ENCODE measurements at places on chromosomes 4 and X. TPM values are rescaled to one million over a fixed set of nuclear protein-coding genes. Genes with fewer than 3 reads are reported as not detected.

DNA sequence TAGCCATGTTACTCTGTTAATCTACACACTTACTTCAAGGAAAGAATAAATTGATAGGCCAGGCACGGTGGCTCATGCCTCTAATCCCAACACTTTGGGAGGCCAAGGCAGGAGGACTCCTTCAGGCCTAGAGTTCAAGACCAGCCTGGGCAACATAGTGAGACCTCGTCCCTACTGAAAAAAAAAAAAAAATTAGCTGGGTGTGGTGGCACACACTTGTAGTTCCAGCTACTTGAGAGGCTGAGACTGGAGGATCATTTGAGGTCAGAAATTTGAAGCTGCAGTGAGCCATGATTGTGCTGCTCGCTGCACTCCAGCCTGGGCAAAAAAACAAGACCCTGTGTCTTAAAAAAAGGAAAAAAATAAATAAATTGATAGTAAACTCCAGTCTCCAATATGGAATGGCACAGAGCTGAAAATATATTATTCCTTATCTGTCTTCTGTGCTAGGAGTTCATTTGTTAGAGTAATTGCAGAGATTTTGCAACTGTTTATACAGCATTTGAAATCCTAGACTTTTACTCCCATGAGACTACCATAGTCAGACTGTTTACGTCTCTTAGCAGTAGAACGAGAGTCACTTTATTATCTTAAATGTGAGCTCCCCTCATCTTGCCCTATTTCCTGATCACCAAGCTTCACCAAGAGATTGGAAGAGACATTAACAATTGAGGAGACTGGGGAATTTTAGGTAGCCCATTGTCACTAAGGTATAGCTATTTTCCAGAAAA, 18.8 kb upstream of the TMEM131L start:
- H3K27me3 ChIP-seq, result no peaks in the 10 kb centered on the region
- no peak for DNase-seq
- H3K4me3 ChIP-seq, result no peak overlapping the region
- H3K4me1 ChIP-seq, result peaks cover 21% of the 10 kb centered on the region

DNA sequence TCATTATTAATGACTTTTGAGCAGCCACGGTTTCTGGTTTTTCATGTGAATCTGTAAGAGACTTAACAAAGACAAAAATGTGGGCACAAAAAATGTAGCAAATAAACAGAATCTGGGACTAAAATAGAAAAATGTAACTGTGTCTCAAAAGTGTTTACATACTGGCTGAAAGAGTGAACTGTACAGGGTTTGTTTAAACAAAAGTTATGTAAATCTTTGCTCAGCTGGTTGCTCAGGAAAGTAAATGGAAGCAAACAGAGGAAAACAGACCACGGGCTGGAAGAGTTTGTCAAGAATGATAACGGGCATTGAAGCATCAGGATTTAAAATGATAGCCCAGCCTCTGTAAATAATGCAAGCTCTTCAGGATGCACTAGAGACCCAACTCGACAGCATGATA, 921.8 kb upstream of the FTHL17 start:
- no peaks in the 10 kb centered on the region for H3K27me3 ChIP-seq
- no peaks in the 10 kb centered on the region for H3K4me1 ChIP-seq
- no peak overlapping the region for H3K27ac ChIP-seq
- no peak overlapping the region for H3K4me3 ChIP-seq
- no peaks in the 10 kb centered on the region for H3K36me3 ChIP-seq

GRCh38 chrX:50054147-50054546, 131.8 kb downstream of the CLCN5 start:
- H3K4me1 ChIP-seq, result no peaks in the 10 kb centered on the region
- H3K4me3 ChIP-seq, result no peak overlapping the region
- no peaks in the 10 kb centered on the region for H3K36me3 ChIP-seq

GRCh38 chrX:9355739-9356138, 109.1 kb upstream of the TBL1X start:
- no peak overlapping the region for H3K27ac ChIP-seq
- H3K27me3 ChIP-seq, result no peaks in the 10 kb centered on the region
- H3K4me1 ChIP-seq, result no peaks in the 10 kb centered on the region
- H3K4me3 ChIP-seq, result no peak overlapping the region
- DNase-seq, result no peak

DCX gene
- total RNA-seq, result not detected

SLC49A3 gene
- total RNA-seq, result 5.8 TPM

HCCS gene
- 10.9 TPM for total RNA-seq

PLP1 gene
- total RNA-seq, result 0.88 TPM

GRCh38 chr4:112141366-112142138, 3.7 kb upstream of the FAM241A start:
- no peaks in the 10 kb centered on the region for H3K36me3 ChIP-seq
- H3K27ac ChIP-seq, result peak overlapping the region; percentile 32
- H3K4me3 ChIP-seq, result no peak overlapping the region
- no peaks in the 10 kb centered on the region for H3K27me3 ChIP-seq
- no peak for DNase-seq

DNA sequence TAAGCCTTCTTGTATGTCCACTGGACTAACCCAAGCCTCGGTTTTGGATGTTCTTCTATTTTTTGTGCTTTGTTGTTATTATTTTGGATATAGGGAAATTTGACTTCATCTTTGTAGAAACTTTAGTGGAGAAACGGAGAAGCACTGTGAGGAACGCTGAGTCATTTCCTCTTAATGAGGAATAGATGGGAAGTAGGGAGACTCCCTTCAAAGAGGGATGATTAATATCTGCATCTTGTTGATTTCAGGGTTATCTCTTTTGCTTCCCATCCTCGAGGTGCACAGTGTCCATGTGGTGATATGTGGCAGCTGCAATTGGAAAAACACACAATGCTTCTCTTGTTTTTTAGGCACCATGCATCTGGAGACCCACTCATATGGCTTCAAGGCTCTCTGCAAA, 1147.9 kb downstream of the NLGN4X start:
- no peak for DNase-seq
- H3K4me1 ChIP-seq, result no peaks in the 10 kb centered on the region

DNA sequence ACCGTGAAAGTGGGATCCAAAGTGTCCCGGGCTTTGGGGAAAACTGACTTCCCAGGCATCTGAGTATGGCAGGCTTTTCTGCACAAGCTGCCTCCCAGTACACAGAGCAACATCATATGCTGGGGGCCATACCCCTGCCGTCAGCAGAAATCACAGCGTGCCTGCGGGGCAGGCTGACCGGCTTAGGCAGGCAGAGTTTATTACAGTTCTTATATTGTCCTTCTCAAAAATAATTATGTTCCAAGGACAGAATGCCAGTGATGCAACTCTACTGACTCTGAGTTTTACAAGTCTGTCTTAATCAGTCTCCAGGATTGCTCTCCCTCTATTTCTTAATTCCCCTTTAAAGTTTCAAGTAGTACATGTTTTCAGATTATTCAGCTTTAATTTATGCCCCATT, 37.0 kb downstream of the IL21 start:
- no peak overlapping the region for H3K4me3 ChIP-seq
- no peaks in the 10 kb centered on the region for H3K27me3 ChIP-seq
- peaks cover 10% of the 10 kb centered on the region for H3K4me1 ChIP-seq
- H3K36me3 ChIP-seq, result no peaks in the 10 kb centered on the region
- no peak for DNase-seq

- no peak overlapping the region for H3K4me3 ChIP-seq
- H3K27ac ChIP-seq, result no peak overlapping the region
- H3K4me1 ChIP-seq, result no peaks in the 10 kb centered on the region
Observed at GRCh38 chr4:187276736-187277408, 553.2 kb upstream of the FAT1 start.

- H3K27me3 ChIP-seq, result no peaks in the 10 kb centered on the region
- DNase-seq, result no peak
- no peaks in the 10 kb centered on the region for H3K4me1 ChIP-seq
- H3K27ac ChIP-seq, result no peak overlapping the region
- H3K4me3 ChIP-seq, result no peak overlapping the region
Observed at GRCh38 chrX:24777660-24778059, 83.9 kb downstream of the POLA1 start.

GRCh38 chrX:151183912-151184565, 7.7 kb downstream of the GPR50 start:
- no peaks in the 10 kb centered on the region for H3K4me1 ChIP-seq
- no peak for DNase-seq
- H3K4me3 ChIP-seq, result no peak overlapping the region
- no peaks in the 10 kb centered on the region for H3K27me3 ChIP-seq
- no peak overlapping the region for H3K27ac ChIP-seq
- no peaks in the 10 kb centered on the region for H3K36me3 ChIP-seq

DNA sequence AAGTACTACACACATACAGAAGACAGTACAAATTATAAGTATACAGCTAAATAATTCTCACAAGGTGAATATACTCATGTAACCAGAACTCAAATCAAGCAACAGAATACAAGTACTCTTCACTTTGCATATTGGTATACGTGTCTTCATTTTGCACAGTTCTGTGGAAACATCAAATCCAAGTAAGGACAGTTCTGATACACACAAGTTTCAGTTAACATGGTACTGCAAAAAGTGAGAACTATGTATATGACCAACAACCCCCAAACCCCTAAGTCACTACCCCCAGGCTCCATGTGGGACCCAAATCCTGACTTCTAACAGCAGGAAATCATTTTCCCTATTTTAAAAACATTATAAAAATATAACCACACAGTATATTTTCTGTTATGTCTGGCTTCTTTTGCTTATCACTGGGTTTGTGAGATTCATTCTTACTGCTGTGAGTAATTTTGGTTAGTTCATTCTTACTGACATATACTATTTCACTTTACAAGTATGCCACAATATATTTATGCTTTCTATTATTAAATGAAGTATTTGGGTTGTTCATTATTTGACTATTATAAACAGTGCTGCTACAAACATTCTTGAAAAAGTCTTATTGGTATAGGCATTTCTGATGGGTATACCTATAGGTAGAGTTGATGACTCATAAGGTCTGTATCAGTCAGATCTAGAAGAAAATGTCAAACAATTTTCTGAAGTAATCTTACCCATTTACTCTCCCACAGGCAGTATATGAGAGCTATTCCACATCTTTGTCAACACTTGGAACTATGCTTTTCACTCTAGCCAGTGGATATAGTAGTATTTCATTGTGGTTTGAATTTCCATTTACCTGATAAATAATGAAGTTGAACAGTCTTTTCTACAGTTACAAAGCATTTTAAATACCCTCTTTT, 47.0 kb downstream of the SCLT1 start:
- DNase-seq, result no peak
- no peaks in the 10 kb centered on the region for H3K4me1 ChIP-seq
- H3K27ac ChIP-seq, result no peak overlapping the region
- peaks cover 8% of the 10 kb centered on the region for H3K36me3 ChIP-seq
- no peak overlapping the region for H3K4me3 ChIP-seq

- H3K27me3 ChIP-seq, result no peaks in the 10 kb centered on the region
- no peaks in the 10 kb centered on the region for H3K4me1 ChIP-seq
- no peak for DNase-seq
- H3K36me3 ChIP-seq, result no peaks in the 10 kb centered on the region
Observed at GRCh38 chrX:16839219-16839851, 30.8 kb downstream of the RBBP7 start.

DNA sequence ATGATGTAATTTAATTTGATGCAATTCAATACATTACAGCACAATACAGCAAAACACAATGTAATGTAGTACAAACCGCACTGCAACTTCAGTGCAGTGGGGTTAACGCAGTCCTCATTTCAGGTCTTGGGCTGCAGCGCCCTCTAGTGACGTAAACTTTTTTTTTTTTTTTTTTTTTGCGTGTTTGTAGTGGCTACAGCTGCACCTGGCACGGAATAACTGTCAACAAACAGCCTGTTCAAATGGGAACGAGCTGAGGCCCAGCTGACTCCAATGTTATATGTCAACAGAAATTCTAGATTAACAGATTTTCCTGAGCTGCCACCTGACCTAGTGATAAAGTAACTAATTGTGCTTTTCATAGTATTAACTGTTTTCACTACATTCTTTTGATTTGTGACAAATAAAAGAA, 33.5 kb upstream of the RASSF6 start:
- no peaks in the 10 kb centered on the region for H3K27me3 ChIP-seq
- H3K36me3 ChIP-seq, result no peaks in the 10 kb centered on the region
- H3K4me3 ChIP-seq, result no peak overlapping the region
- H3K27ac ChIP-seq, result no peak overlapping the region
- no peak for DNase-seq

DNA sequence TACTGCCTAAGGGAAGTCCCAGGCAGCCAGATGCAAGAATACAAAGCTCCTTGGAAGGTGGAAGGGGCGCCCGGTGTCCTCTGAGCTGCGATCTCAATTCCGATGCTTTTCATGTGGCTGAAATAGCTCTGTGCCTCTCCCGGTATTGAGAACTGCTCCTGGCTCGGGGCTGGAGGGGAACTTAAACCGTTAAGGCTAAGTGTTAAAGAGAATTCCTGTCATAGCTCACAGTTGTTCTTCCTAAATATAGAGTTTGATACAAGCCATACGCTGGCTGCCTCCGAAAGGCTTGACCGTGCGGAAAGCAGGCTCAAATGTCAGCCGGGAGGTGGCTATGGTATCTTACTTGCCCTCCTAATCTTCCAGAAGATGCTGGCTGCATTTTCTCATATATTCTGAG, at the start of gene SMPX:
Gene SMPX (minus strand): TSS at position 157 of the 400 bp plus-strand sequence. CDS start 3,826 bp downstream, outside the sequence.
- no peak within 1 kb of the TSS for H3K4me3 ChIP-seq
- no peaks in the 10 kb centered on the region for H3K27me3 ChIP-seq
- no peak for DNase-seq
- H3K36me3 ChIP-seq, result no peaks in the 10 kb centered on the region

DNA sequence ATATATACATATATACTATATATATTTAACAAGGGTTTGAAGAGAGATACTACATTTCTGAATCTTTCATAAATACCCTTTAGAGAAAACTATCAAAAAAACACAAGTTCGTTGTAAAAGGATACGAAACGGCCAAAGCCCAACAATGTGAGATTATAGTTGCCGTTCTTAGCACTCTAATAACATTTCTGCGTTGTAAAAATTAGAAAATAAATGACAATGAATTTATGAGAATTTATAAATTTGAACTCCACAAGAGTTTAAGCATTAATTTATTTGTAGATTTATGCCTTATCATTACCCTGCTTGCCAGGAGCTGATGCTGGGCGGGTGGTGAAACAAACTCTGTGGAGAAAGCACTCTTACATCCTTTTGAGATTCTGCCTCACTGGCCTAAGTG, 1.1 kb downstream of the WDR17 start:
- no peak overlapping the region for H3K4me3 ChIP-seq
- H3K36me3 ChIP-seq, result no peaks in the 10 kb centered on the region
- H3K4me1 ChIP-seq, result peaks cover 5% of the 10 kb centered on the region
- H3K27me3 ChIP-seq, result no peaks in the 10 kb centered on the region
- no peak overlapping the region for H3K27ac ChIP-seq
- no peak for DNase-seq

BEND4 gene
- not detected for total RNA-seq

TMEM31 gene
- total RNA-seq, result not detected

CSAG1 gene
- not detected for total RNA-seq

PDZD11 gene
- 35.5 TPM for total RNA-seq

DNA sequence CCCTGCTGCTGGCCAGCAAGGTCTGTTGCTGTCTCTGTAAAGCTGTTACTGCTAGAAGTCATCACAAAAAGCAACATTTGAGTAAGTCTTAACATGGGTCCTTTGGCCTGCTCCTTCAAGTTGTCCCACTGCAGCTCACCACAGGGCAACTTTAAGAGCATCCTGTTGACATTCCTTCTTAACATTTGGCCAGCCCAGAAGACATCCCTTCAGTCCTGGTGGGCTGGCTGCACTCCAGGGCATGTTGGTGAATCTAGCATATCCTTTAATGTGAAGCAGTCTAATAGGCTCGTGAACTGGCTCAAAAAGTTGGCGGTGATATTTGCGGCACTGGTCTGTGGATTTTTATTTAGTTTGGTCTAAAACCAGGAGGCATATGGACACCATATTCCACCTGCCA, 92.2 kb upstream of the MAML3 start:
- H3K4me3 ChIP-seq, result no peak overlapping the region
- no peak overlapping the region for H3K27ac ChIP-seq
- H3K36me3 ChIP-seq, result no peaks in the 10 kb centered on the region
- DNase-seq, result no peak
- H3K27me3 ChIP-seq, result no peaks in the 10 kb centered on the region

AKAP14 gene
- total RNA-seq, result not detected
